ENCODE measurements at places on chromosomes 11 and 22.

- DNase-seq: no peak
These were observed 26.0 kb upstream of the TCF20 start for GRCh38 chr22:42296381-42296853.

- no peak for DNase-seq
These were observed 161.6 kb downstream of the PKNOX2 start for GRCh38 chr11:125326126-125326525.

- DNase-seq: no peak
These were observed 12.9 kb downstream of the RTN4R start for GRCh38 chr22:20254975-20255946.

- DNase-seq: no peak
These were observed 132.5 kb upstream of the KIRREL3 start for GRCh38 chr11:127133061-127133460.

DNA sequence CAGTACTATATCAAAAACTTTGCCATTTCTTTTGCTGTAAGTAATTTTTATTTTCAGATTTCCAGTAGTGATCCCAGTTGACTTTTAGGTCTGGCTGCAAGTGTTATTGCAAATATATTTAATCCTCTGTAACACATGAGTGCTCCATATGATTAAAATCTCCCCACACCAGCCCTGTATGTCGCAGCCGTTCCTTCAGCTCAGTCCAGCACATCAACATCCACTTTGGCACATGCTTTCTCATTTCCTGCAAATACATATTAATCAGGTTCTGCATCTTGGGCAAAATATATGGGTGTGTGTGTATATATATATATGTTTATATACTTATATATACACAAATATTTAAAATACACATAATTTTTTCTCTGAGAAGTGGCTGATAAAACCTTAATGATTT is 919.5 kb downstream of the JRKL start:
- no peak for DNase-seq

DNA sequence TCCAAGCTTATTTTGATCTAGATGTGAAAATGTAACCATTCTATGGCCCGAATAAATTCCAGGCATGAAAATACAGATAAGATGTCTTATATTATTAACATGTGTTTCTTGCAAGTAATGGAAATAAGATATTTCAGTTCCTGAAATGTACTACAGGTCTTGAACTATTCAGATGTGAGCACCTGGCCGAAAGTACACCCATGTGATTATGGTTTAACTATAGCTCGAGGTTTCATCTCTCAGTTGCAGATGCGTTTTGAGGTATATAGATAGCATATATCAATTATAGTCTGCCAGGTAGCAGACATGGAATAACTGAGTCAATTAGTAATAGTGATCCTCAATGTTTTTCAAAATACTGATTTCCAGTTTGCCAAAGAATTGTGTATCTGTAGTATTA is 68.3 kb downstream of the DDIAS start:
- no peak for DNase-seq
